ENCODE measurements at places on chromosomes 4 and X.

GRCh38 chr4:148649652-148650331 is 207.6 kb upstream of the NR3C2 start:
- no peak for DNase-seq

- DNase-seq, result no peak
Observed at GRCh38 chr4:152579916-152580315, 44.0 kb upstream of the FBXW7 start.

GRCh38 chr4:145042601-145043285 is 55.3 kb downstream of the ANAPC10 start:
- DNase-seq, result no peak

DNA sequence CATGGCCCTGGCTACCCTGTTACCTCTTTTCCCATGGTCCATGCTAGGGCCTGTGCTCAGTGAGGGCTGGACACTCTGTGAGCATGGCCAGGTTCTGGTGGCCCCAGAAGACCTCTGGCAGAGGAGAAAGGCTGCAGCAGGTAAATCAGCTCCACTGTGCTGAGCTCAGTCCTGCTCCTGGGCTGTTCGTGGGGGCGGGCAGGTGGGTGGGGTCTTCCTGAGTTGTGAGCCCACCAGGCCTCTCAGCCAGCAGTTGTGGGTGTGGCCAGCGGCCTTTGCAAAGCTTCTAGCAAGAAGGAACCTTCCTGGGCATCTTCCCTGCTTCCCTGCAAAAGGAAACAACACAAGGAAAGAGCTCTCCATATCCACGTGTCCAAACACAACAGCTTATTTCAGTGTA is 85.3 kb upstream of the STX18 start:
- no peak for DNase-seq

- DNase-seq, result no peak
Observed at GRCh38 chrX:64395568-64395929, 297 bp upstream of the MTMR8 start.

GRCh38 chrX:47863187-47863586 is 26.5 kb downstream of the ZNF81 start:
- no peak for DNase-seq

- no peak for DNase-seq
Observed at GRCh38 chr4:188412499-188412898, 273.3 kb downstream of the TRIML1 start.

- DNase-seq, result no peak
Observed at GRCh38 chr4:112140536-112140935, 4.7 kb upstream of the FAM241A start.

DNA sequence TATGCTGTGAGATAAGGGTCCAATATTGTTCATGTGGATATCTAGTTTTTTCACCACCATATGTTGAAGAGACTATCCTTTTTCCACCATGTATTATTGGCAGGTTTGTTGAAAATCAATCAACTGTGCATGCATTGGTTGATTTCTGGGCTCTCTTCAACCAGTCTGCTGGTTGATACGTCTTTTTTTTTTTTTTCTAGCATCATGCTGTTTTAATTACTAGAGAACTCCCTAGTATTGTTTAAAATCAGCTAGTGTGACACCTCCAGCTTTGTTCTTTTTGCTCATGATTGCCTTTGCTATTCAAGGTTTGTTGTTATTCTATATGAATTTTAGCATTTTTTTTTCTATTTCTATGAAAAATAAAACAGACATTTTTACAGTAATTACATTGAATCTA is 123.9 kb downstream of the SLC7A11 start:
- no peak for DNase-seq

DNA sequence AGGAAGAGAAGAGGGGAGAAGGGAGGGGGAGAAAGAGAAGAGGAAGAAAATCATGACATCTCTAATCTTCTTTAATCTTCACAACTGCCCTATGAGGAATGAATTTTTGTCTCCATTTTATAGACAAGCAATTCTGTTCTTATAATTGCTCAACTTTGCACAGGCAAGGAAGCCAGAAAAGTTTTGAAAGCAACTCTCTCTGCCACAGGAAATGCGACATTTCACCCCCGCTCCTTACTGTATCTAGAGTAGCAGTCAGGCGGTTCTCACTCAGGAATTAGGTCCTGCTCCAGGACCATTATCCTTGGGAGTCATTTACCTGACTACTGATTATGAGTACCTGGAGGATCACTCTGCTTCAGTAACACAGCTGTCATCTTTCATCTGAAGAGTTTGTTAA is 69.2 kb upstream of the FAM9A start:
- DNase-seq, result no peak

- no peak for DNase-seq
Observed at GRCh38 chrX:22296871-22297270, 24.2 kb downstream of the CBLL2 start.

- peak; percentile 9 for DNase-seq
Observed at GRCh38 chr4:151117371-151117962, 18.0 kb downstream of the RPS3A start.

GRCh38 chr4:137823007-137823406 is 290.7 kb upstream of the PCDH18 start:
- DNase-seq, result no peak

DNA sequence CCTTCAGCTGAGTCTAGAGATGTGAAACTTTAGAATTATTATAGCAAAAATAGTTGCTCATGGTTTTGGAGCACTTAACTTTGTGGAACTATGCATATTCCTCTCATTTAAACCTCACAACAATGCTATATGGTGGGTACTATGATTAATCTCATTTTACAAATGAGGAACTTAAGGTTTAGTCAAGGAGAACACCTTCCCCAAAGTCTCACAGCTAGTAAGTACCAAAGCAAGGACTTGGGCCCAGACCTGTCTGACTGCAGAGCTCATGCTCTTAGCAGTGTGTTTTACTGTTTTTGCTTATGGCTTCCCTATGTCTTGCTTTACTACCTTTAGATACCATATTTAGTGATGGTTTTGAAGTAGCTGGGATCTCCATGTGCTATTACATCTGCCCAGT is 5.1 kb downstream of the UBE2A start:
- DNase-seq, result no peak

DNA sequence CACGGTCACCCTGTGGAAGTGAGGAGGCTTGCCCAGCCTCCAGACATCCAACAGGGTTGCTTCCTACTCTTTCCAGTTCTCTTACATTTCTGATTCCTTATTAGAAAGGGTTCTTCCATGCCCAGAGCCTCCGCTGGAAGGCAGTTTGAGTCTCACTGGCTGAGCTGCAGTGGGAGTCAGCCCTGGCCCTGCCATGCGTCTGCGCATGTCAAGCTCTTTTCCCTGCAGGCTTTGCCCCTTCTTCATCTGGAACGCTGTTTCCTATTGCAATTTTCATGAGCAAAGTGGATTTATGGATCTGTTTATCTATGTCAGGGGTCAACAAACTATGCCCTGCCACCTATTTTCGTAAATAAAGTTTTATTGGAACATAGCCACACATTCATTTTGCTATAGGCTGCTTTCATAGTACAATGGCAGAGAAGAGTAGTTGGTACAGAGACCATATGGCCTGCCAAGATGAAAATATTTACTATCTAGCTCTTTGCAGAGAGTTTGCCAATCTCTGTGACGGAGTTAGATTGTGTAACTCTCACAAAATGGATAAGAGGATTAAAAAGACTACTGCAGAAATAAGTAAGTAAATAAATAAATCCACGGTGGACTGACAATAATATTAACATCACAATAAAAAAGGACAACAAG is 3.9 kb upstream of the CHRNA9 start:
- no peak for DNase-seq

Data from NCI-H2171 (cell line).